ENCODE measurements at places on chromosomes 2 and 18.

GRCh38 chr2:118223511-118223991 is 135.3 kb downstream of the INSIG2 start:
- DNase-seq, result no peak

- DNase-seq, result no peak
Observed at GRCh38 chr2:147847746-147848391, 3.0 kb downstream of the ACVR2A start.

- DNase-seq, result no peak
Observed at GRCh38 chr2:204205082-204205481, 268.5 kb downstream of the ICOS start.

GRCh38 chr2:6025391-6025790 is 333.2 kb downstream of the SOX11 start:
- no peak for DNase-seq

- DNase-seq, result no peak
Observed at GRCh38 chr2:158366342-158366741, 90.2 kb downstream of the CCDC148 start.

- no peak for DNase-seq
Observed at GRCh38 chr2:59658906-59659635, 894.4 kb downstream of the BCL11A start.

- DNase-seq, result no peak
Observed at GRCh38 chr2:10027660-10028330, 15.6 kb upstream of the KLF11 start.

GRCh38 chr18:79108549-79109215 is 39.5 kb downstream of the ATP9B start:
- no peak for DNase-seq

DNA sequence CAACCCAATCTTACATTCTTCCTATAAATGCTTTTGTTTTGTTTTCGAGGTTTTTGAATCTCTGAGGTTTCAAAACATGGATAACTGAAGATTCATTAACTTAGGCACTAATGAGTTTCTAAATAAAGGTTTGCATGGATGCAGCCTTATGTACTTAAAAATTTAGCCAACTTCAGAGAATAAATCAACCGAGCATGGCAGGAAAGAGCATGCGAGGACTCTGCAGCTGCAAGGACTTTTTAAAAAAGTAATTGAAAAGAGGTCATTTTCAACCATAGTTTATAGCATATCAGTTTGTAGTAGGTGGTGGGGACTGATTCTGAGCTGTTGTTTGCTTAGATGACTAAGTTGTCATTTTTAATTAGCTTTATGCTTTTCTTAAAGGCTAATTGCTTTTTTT is 567.0 kb upstream of the ZEB2 start:
- no peak for DNase-seq

DNA sequence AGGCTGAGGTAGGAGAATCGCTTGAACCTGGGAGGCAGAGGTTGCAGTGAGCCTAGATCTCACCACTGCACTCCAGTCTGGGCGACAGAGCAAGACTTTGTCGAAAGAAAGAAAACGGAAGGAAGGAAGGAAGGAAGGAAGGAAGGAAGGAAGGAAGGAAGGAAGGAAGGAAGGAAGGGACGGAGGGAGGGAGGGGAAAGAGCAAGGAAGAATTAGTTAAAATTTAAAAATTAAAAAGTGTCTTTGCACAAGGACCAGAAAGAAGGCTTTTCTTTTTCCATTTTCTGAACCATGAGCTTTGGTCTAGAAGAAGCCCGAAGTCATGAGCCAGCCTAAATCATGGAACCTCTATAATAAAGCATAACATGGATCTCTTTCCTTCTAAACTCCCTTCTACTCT is 138.2 kb upstream of the DNAJC10 start:
- DNase-seq, result no peak

DNA sequence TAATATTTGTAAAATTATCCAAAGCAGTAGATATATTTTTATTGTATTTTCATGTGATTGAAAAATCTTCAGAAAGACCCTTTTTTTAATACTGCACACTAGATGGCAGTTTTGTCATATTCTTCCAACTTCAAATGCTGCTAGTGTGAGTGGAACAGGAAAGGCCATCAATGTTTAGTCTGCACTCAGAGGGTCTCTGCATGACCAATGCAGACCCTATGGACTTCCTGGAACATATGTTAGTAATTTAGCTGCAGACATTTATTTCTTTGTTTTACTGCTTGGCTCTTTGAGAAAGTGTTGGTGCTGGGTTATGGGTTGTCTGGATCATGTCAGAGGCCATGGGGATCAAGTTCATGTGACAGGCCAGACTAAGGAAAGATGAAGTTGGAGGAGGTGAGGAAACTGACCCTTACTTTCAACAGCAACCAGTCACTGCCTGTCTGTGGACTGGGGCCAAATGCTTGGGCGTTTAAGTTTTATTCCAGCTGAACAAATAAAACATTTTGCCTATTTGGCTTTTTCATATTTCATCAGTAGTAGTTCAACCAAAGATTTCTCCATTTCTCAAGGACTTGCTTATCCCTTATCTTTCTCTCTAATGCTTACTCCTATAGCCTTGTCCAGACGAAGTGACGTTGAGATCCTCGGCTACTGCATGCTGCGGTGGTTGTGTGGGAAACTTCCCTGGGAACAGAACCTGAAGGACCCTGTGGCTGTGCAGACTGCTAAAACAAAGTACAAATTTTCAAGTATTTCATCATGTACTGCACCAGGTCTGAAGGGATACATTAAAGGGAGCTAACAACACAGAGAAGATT is 84.8 kb downstream of the VRK2 start:
- no peak for DNase-seq

DNA sequence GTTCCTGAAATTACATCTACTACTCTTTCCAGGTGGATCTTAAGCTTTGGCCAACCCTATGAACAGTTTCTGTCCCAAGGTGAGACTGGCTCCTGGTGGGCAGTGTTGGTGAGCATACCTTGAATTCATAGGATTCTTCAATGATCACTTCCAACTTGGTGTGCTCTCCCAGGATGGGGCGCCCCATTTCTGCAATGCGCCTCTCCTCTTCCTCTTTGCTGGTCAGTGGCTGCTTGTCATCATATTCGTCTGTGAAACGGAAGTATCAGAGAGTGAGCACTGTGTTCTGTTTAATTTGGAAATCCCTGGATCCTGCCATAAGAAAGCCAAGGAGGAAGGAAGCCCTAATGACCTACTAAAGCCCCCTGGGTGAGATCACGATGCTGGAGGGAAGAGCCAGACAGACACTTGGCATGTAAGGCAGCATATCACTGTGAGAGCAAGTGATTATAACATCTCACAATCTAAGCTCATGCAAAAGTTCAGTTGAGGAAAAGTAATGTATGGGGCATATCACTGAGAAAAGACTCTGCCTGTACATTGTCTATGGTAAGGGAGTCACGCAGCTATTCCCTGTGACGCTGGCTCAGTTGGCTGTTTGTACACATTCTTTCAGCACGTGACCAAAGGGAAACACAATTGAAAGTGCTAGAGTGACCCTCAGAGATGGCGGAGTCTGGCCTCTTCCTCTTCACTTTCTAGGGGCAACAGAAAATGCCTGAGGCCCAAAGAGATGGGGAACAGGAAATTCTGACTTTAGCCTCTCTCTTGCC is 287.0 kb downstream of the SLC8A1 start:
- no peak for DNase-seq

DNA sequence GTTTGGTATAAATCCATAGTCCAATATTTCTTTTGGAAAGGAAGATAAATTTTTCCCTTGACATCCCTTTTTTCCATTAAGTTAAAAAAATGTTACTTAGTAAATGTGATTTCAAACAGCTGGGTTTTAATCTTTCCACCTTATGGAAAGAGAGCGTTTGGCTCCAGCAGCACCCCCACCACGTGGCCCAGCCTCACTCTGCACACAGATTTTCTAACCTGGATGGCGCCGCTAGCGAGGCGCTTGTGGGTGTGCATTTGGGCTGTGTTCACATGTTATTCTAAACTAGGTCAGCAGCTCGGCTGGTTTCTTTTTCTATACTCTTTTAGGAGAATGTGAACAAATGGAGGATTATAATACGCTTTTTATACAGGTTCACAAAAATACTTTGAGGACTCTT is 218.0 kb downstream of the LDLRAD4 start:
- no peak for DNase-seq

DNA sequence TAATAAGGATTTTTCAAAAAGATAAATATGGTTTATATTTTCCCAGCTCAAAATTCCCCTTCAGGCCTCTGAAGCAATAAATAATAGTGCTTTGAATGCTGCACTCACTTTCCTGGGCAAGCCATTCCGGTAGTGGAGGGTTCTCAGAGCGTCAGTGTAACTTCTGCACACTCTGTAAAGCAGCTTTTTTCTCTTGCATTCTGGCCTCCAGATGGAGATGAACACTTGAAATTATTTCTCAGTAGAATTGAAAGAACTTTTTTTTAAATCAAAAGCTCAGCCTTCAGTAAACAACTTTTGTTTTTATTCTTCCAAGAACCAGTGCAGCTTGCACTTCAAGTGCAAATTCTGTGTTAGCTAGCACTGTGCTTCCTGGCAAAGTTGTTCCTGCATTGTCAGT is 281.1 kb upstream of the RAB12 start:
- DNase-seq, result no peak

DNA sequence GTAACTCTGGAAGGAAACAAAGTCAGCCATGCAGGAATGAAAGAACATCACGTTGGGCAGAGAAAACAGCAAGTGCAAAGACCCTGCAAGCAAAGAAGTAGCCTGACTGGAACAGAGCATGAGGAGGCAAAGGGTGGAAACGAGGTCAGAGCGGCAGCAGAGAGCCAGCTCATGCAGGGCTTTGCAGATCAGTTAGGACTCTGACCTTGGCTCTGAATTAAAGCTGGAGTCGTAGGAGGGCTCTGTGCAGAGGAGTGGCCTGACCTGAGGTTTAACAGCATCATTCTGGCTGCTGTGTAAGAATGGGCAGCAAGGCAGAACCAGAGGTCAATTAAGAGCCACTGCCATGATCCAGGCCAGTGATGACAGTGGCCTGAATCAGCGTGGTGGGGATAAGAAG is 220.7 kb downstream of the PRKCE start:
- no peak for DNase-seq

DNA sequence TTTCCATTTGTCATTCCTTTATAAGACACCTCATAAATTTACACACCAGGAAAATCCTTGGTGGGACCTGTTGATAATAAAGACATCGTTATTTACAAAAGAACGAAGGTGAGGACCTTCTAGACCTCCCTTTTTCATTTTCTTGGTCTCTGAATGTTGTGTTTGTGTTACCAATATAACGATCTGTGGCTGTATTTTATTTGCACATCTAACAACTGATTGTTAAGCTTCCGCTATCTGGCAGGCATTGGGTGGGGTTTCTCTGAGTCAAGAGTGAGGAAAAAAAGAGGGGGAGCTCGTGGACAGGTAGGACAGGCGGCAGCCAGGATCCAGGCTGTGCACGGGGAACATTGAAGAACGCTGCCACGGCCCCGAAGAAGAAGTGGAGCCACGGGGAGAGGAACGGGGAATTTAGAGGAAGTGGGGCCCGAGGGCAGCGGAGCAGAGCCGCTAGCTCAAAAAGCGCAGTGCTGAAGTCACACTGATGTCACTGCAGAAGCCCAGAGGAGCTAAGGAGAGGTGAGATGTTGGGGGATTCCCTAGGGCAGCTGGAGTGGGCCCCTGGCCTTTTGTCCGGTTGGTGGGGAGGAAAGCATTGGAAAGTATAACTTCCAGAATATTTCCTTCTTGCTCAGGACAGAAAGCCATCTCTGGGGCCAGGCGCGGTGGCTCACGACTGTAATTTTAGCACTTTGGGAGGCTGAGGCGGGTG is 20.9 kb upstream of the DNMT3A start:
- DNase-seq, result no peak

DNA sequence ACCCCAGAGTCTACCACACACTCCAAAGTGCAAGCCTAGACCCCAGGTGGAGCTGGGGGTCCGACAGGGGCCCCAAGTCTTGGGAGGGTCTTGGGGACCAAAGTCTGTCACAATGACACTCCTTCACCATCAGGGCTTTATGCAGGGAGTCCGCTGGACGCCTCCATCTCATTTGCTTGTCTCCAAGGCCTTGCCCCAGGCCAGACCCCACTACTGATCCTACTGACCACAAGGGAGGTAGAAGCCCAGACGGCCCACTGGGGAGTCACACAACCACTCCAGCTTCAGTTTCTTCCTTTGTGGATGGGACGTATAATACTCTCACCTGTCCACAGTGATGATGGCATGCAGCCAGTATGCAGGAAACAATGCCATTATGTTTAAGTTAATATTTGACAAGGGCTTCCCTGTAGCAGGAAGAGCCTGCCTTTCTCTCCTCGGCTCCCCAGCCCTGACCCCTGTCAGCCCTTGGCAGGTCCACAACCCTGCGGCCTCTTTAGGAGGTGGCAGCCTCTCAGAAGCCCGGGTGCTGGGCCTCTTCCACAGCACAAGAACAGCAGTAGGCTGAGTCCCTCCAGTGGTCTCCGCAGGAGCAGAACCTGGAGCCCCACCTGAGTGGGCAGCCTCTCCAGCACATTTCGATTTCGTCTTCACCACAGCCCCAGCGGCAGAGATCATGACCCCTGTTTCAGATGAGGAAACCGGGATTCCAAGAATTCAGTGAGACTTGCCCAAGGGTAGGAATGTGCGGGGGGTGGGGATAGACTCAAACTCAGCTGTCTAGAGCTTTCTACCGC is 6.5 kb downstream of the BIN1 start:
- no peak for DNase-seq

DNA sequence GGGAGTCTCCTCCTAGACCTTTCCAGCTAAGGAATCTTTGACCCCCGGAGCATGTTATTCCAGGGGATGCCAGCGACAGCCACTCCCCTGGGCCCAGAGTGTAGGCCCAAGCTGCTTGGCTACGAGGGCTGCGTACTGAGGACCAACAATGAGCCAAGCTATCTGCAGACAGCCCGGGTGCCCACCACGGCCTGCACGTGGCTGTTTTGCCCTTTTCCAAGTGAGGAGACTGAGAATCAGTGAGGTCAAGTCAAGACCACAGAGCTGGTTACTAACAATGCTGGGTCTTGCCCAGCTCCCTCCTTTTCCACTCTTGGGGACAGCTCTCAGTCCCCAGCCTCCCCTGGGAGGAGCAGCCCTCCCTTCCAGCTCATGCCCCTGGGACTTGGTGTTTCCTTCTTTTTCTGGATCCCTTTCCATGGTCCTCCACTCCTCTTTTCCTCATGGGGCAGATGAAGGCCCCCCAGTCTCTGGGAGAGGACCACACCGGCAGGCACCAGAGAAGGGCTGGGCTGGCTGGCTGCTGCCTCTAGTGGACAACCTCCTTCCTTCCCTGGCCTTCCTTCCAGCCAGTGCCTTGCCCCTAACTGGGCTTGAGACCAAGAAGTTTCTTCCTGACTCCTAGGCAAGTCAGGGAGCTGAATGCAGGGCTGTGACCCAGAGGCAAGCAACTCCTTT is 550 bp upstream of the MALL start:
- DNase-seq, result no peak

GRCh38 chr2:167332358-167332757 is 444.1 kb downstream of the XIRP2 start:
- no peak for DNase-seq

DNA sequence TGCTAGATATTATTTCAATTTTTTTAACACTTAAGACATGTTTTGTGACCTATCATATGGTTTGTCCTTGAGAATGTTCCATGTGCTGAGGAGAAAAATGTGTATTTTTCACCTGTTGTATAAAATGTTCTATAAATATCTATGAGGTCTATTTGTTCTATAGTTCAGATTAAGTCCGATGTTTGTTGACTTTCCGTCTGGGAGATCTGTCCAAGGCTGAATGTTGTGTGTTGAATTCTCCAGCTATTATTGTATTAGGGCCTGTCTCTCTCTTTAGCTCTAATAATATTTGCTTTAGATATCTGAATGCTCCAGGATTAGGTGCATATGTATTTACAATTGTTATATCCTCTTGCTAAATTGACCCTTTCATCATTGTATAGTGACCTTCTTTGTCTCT is 144.1 kb downstream of the NYAP2 start:
- no peak for DNase-seq

- no peak for DNase-seq
Observed at GRCh38 chr2:129074298-129074920, 755.7 kb upstream of the HS6ST1 start.
